ENCODE measurements at places on chromosomes 13 and 19. TPM values are rescaled to one million over a fixed set of nuclear protein-coding genes. Genes with fewer than 3 reads are reported as not detected.

The KLK12 gene
- not detected for polyA plus RNA-seq

DNA sequence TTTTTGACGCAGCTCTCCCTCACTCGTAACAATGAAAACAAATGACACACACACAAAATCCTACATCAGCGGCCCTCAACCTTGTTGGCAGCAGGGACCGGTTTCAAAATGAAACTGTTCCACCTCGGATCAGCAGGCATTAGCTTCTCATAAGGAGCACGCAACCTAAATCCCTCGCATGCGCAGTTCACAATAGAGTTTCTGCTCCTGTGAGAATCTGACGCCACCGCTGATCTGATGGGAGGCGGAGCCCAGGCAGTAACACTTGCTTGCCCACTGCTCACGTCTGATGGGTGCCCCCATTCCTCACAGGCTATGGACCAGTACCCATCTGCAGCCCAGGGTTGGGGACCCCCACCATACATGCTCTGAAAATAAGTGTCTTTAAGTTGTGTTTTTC, 43.4 kb downstream of the DHRS12 start:
- no peak overlapping the region for H3K4me3 ChIP-seq
- DNase-seq = no peak
- H3K4me1 ChIP-seq = no peaks in the 10 kb centered on the region
- no peaks in the 10 kb centered on the region for H3K27me3 ChIP-seq

The PCDH20 gene
- 0.68 TPM for polyA plus RNA-seq

DNA sequence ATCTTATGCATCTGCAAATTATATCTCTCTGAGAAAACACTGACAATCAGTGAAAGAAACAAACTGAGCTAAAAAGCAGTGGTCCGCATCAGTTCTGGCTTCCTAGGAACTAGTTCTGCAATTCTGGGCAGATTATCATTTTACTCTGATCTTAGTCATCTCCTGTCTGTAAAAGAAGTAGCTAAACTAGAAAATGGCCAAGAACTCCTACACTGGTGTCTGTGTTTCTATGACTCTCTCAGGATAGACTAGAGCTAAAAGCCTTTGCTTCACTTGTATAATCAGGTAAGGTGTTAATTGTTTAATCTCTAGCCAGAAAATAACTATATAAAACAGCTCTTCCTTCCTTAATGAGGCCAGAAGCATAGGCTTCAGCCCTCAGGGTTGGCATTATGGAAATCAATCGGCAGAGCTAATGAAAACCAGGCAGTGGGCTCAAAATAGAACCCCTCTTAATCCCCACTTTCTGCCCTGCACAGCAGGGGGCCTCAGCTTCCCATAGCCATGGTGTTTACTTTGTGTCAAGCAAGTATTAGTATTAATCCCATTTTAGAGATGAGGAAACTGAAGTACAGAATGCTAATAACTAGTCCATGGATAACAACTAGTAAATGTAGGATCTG, 459.2 kb downstream of the FGF14 start:
- no peak for DNase-seq
- H3K27ac ChIP-seq = no peak overlapping the region
- H3K4me3 ChIP-seq = no peak overlapping the region
- H3K27me3 ChIP-seq = no peaks in the 10 kb centered on the region
- peaks cover 13% of the 10 kb centered on the region for H3K4me1 ChIP-seq

The PALM3 gene
- polyA plus RNA-seq = 5.3 TPM

- H3K27me3 ChIP-seq = no peaks in the 10 kb centered on the region
- no peaks in the 10 kb centered on the region for H3K36me3 ChIP-seq
- H3K4me1 ChIP-seq = no peaks in the 10 kb centered on the region
- no peak overlapping the region for H3K27ac ChIP-seq
- no peak for DNase-seq
- no peak overlapping the region for H3K4me3 ChIP-seq
These were observed 68.7 kb downstream of the RAP2A start for GRCh38 chr13:97502706-97503105.

DNA sequence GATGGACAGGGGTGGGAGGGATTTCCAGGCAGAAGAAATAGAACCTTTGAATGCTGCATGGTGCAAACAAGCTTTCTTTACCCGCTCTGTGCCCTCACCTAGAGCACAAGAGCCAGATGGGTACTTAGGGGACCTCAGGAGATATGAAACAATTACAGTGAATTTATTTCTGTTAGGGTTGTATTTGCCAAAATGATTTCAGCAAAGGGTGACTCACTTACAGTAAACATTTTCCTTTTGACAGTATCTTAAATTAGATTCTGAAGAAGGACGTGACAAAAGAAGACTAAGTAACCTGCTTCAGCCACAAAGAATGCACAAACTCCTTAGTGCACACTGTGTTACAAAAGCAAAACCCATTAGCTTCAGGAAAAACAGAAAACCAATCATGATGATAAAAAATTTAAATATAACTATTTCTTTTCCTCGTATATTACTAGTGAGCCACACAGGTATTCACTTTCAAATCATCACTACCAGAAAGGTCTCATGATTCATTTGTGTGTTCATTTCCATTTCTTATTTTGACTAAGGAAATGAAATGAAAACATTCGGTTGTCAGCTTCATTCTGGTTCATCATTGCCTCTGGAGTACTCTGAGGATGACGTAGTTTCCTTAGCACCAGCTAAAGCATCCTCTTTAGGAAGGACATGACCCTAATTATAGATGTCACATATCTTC, 158.8 kb downstream of the NHLRC3 start:
- no peak overlapping the region for H3K27ac ChIP-seq
- H3K4me1 ChIP-seq = no peaks in the 10 kb centered on the region
- no peak overlapping the region for H3K4me3 ChIP-seq
- DNase-seq = no peak
- H3K36me3 ChIP-seq = no peaks in the 10 kb centered on the region

DNA sequence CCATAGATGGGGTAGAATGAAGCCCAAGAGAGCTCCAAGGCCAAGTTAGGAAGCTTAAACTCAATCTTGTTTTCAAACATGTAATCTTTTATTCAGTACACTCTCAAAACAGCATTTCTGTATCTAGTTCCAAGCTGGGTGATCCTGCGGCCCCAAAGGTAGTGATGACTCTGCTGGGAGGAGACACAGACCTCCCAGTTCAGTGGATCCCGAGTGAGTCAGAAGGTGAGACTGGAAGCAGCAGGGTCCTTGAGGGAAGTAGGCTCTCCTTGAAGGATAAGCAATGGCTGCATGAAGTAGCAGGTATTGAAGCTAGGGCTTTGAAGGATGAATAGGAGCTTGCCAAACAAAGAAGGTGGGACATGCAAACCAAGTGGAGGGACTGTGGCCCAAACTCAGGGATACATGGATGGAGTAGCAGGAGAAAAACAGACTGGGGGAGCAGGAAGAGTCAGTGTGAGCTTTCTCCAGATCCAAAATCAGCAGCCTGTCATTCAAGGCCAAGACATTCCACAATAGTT, 9.6 kb downstream of the TINCR start:
- H3K36me3 ChIP-seq = no peaks in the 10 kb centered on the region
- no peak overlapping the region for H3K4me3 ChIP-seq
- H3K4me1 ChIP-seq = no peaks in the 10 kb centered on the region
- H3K27ac ChIP-seq = no peak overlapping the region
- no peaks in the 10 kb centered on the region for H3K27me3 ChIP-seq

The PSG4 gene
- not detected for polyA plus RNA-seq

DNA sequence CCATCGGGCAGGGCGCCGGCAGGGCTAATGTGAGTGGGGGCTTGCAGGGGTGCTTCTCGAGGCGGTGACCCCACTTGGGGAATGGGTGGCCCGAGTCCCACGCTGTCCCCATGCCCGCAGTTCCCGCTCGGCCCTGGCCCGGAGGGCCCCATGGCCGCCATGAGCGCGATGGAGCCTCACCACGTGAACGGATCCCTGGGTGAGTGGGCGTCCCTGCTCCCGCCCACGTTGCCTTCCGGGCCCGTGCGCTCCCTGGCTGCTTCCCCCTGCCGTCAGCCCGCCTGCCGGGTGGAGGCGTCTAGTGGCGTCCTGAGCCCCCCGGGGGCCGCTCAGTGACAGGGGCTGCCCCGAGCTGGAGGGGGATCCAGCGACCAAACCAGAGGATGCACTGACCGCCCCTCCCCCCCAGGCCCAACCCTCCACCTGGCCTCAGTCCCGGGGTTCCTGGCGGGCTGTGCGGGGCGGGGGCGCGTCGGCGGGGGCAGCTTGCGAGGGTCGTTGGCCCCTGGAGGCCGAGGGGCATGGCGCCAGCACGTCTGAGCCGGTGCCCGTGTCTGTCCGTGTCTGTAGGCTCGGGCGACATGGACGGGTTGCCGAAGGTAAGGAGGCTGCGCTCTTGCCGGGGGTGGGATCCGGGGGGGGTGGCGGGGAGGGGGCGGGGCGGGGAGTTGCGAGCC, 4.8 kb downstream of the ISYNA1 start:
- H3K4me1 ChIP-seq = peaks cover 18% of the 10 kb centered on the region
- no peak for DNase-seq
- H3K27ac ChIP-seq = peak overlapping the region; percentile 28
- H3K4me3 ChIP-seq = no peak overlapping the region
